GM23338 (cell line): ENCODE measurements at places on chromosomes 7 and 10. TPM values are rescaled to one million over a fixed set of nuclear protein-coding genes. Genes with fewer than 3 reads are reported as not detected.

CPA2 gene
- polyA plus RNA-seq: not detected in 2 replicates

NEBL gene
- 2.3 and 2.6 TPM in 2 replicates for polyA plus RNA-seq

VPS37D gene
- 1.8 and 2.2 TPM in 2 replicates for polyA plus RNA-seq

DNA sequence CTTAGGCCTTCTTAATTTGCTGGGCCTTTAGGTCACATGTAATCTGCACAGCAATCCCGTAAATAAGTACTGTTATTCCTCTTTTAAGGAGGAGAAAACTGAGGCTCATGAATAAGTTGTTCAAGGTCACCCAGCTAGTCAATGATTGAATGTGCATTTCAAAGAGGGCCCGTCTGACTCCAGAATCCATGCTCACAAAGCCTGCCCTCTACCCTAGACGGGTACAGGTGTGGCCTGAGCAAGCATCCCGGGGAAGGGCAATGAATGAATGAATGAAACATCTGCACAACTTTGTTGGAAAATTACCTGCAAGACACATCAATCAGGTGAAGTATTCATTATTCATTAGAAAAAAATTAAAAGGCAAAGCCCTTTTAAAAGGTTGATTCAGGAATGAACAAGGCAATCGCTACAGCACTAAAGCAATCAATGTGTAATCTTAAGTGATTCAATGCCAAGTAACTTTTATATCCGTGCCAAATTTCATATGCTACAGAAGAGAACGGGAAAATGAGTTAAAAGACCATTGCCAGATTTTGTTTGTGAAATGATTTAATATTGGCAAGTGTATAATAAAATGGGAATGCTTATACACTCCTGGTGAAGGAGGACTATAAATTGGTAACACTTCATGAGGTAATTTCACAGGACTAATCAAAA, 61.1 kb downstream of the TLL2 start:
- H3K36me3 ChIP-seq: no peaks in the 10 kb centered on the region
- no peak for DNase-seq
- peaks cover 48% of the 10 kb centered on the region for H3K4me1 ChIP-seq
- no peaks in the 10 kb centered on the region for H3K27me3 ChIP-seq
- peak overlapping the region; percentile 80 for H3K27ac ChIP-seq
- H3K4me3 ChIP-seq: no peak overlapping the region

- H3K36me3 ChIP-seq: no peaks in the 10 kb centered on the region
- no peaks in the 10 kb centered on the region for H3K27me3 ChIP-seq
- H3K4me3 ChIP-seq: no peak overlapping the region
These were observed 2.4 kb upstream of the ST7 start for GRCh38 chr7:116950889-116951351.

- H3K27ac ChIP-seq: no peak overlapping the region
- H3K36me3 ChIP-seq: peaks cover 2% of the 10 kb centered on the region; the same call in 1 of the 2 replicates
- no peak for DNase-seq
- no peak overlapping the region for H3K4me3 ChIP-seq
These were observed 13.7 kb downstream of the CISD1 start for GRCh38 chr10:58282615-58283014.

DNA sequence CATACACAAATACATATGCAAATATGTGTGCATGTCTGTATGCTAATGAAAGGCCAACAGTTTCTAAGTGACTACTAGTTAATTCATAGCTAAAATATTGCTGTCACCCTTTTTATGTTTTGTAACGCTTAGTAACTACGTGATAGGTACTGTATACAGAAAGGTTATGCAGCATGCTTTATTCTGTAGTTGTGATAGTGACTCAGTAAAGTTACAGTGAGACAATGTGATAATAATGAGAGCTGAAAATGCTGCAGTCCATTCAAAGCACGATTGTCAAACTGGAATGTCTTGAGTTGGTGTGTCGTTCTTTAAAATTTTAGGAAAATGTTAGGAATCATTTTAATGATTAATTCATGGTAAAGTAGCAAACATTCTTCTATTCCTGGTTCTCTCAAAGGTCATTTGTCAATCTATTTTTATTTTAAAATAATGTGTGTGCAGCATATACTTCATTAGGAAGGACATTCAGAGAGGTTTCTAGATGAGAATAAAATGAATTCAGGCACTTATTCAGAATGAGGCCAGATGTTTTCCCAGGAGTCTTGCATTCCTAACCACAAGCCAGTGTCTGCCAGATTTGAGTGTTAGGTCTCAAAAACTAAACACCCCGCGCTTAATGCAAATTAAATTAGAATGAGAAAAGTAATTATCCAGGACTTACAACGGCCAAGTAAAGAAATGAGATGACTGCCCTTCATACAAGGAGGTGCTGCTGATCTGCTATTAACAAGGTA, 408.8 kb upstream of the FZD8 start:
- H3K4me1 ChIP-seq: 0 out of 2 replicates have a peak, but pooled peaks cover 3% of the 10 kb centered on the region
- H3K27me3 ChIP-seq: no peaks in the 10 kb centered on the region
- no peak overlapping the region for H3K4me3 ChIP-seq

DNA sequence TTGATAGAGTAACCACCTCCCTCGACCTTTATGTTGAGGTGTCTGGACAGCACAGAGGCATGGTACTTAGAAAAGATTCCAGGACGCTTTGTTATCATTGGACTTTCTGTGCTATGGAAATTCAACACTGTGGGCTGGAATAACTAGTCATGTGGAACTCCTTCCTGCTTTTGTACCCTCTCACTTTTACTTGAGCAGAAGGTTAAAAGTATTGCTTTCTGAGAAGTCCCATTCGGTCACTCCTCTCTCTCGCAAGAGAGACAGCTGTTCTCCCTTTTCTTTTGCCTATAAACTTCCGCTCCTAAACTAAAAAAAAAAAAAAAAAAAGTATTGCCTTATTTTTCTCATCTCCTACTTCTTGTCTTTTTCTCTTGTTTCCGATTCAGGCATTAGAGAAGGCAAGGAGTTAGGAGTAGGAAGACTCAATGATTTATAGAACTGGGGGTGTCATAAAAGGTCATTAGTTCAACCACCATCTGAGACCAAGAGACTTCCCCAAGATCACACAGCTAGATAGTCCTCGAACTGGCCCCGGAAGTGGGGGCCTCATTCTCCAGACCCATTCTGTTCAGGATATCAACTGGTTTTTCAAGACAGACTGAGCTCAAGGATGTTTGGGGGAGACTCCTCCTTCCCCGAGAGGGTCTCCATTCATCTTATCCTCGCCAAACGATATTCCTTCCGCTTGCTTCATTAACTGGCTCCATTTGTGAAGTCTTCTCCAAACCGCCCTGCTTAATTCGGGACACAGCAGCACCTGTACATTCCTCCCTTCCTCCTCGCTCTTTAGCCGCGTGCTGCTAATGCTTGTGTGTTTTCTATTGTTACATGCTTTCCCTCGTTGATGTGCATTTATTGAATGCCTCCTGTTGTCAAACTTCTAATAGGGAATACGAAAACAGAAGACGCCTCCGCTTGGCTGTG, 995 bp upstream of the INPP5F start:
- peak overlapping the region; percentile 93 for H3K4me3 ChIP-seq
- peaks cover 34% of the 10 kb centered on the region for H3K4me1 ChIP-seq
- H3K36me3 ChIP-seq: no peaks in the 10 kb centered on the region
- peak; percentile 56 for DNase-seq

DNA sequence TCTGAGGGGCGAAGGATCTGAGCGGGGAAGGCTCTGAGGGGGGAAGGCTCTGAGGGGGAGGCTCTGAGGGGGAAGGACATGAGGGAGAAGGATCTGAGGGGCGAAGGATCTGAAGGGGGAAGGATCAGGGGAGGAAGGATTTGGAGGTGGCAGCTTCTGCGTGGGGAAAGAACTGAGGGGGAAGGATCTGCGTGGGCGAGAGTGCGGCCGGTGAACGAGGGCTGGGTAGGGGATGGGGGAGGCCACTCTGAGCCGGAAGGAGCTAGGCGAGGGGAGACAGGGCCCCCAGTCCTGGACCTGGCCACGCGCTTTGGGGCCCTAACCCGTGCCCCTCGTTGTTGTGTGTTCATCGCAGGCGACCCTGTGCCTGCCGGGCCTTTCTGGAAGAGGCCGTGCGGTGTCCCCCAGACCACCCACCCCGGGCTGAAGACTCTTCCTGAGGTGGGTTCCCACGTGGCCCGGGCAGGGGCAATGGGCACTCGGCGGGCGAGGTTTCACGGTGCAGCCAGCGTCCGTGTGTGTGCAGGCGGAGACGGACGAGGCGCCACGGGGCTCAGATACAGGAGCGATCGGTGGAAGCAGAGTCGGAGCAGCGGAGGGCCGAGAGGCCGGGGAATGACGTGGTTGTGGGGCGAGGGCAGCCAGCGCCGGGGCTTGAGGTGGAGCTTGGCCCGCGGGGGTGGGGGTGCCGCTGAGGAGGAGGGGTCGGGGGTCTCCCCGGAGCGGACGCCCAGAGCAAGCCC, 2.0 kb downstream of the CALY start:
- no peaks in the 10 kb centered on the region for H3K4me1 ChIP-seq
- peak overlapping the region; percentile 60 for H3K4me3 ChIP-seq
- no peak overlapping the region for H3K27ac ChIP-seq
- H3K27me3 ChIP-seq: peaks cover 69% of the 10 kb centered on the region
- H3K36me3 ChIP-seq: no peaks in the 10 kb centered on the region
